ENCODE measurements at places on chromosomes 2 and 18. TPM values are rescaled to one million over a fixed set of nuclear protein-coding genes. Genes with fewer than 3 reads are reported as not detected.

Gene CREG2
- total RNA-seq, result 0.91 TPM

Gene ABCB11
- total RNA-seq, result not detected

Gene TCF23
- not detected for total RNA-seq

Gene LGALSL
- total RNA-seq, result 17.7 TPM

Gene DNAH6
- total RNA-seq, result under 0.01 TPM

Gene ARHGEF33
- 1.4 TPM for total RNA-seq

Gene MBP
- total RNA-seq, result 1.8 TPM

Gene CDH20
- total RNA-seq, result 0.13 TPM

Gene TM4SF20
- not detected for total RNA-seq

Gene CHRND
- not detected for total RNA-seq

Gene IL1B
- total RNA-seq, result 69.0 TPM

Gene CHRNG
- 3.3 TPM for total RNA-seq

Gene POTEI
- not detected for total RNA-seq

Gene KRTCAP3
- total RNA-seq, result not detected

Gene CMPK2
- 4.7 TPM for total RNA-seq

Gene ASXL3
- total RNA-seq, result 2.2 TPM

Gene VSNL1
- not detected for total RNA-seq

Gene IFIH1
- 6.9 TPM for total RNA-seq

Gene CAPN13
- total RNA-seq, result not detected
